H9 (cell line): ENCODE measurements at places on chromosomes 6 and 20. TPM values are rescaled to one million over a fixed set of nuclear protein-coding genes. Genes with fewer than 3 reads are reported as not detected.

- H3K4me3 ChIP-seq = no peak overlapping the region
- peaks cover 5% of the 10 kb centered on the region; the same call in 1 of the 2 replicates for H3K36me3 ChIP-seq
- DNase-seq = no peak
- no peaks in the 10 kb centered on the region for H3K4me1 ChIP-seq
- H3K27me3 ChIP-seq = no peaks in the 10 kb centered on the region
- H3K27ac ChIP-seq = no peak overlapping the region
Measured at GRCh38 chr6:166476061-166476591, 93.4 kb upstream of the MPC1 start.

The SASH1 gene
- total RNA-seq = 29.7 and 33.2 TPM in 2 replicates

- no peaks in the 10 kb centered on the region for H3K27me3 ChIP-seq
- peaks cover 41% of the 10 kb centered on the region for H3K36me3 ChIP-seq
- H3K4me1 ChIP-seq = no peaks in the 10 kb centered on the region
- DNase-seq = no peak
- no peak overlapping the region for H3K27ac ChIP-seq
- H3K4me3 ChIP-seq = no peak overlapping the region
Measured at GRCh38 chr20:63597651-63598478, 23.8 kb upstream of the HELZ2 start.

- DNase-seq = no peak
- H3K4me1 ChIP-seq = no peaks in the 10 kb centered on the region; the same call in 1 of the 2 replicates
- no peak overlapping the region for H3K27ac ChIP-seq
- H3K36me3 ChIP-seq = no peaks in the 10 kb centered on the region
Measured at GRCh38 chr6:142408409-142408808, 106.6 kb downstream of the ADGRG6 start.

GRCh38 chr20:4787820-4788219, 66.1 kb downstream of the PRND start:
- H3K4me1 ChIP-seq = no peaks in the 10 kb centered on the region
- no peak overlapping the region for H3K27ac ChIP-seq
- no peak for DNase-seq
- no peaks in the 10 kb centered on the region for H3K27me3 ChIP-seq

DNA sequence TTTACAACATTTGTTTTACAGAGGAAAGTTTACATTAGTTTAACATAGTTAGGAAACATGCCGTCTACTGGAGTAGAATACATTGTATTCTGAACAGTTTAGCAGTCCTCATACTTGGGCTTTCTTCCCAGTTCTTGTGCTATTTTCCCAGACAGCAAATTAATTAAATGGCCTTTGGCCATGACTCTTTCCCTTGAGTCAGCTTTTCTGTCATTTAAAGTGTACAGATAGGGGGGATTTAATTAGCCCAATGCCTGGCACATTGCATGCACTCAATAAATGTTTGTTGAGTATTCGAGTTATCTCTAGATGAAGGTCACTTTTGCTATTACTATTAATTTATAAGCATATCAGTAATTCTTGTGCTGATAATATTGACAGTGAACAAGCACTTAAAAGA, 1.6 kb downstream of the TMEM244 start:
- H3K27ac ChIP-seq = no peak overlapping the region
- no peaks in the 10 kb centered on the region for H3K36me3 ChIP-seq
- DNase-seq = no peak
- H3K27me3 ChIP-seq = no peaks in the 10 kb centered on the region
- H3K4me3 ChIP-seq = no peak overlapping the region

DNA sequence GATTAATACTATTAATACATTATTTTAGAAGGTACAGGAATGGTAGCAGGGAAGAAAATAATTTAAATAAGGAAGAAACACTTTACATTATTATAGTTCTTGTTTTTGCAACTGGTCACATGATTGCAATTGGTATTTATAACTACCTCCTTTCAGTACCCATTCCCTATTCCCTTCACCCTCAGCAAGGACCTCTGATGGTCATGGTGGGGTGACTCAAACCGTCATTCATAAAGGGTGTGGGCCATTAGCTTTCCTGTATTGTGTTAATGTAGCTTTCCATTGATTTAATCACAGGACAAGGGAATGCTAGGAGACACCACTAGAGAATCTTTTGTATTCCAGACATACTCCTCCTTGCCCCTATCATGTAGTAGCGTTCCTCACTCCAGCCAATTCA, 47.2 kb upstream of the TMEM244 start:
- no peak overlapping the region for H3K27ac ChIP-seq
- H3K36me3 ChIP-seq = no peaks in the 10 kb centered on the region
- no peaks in the 10 kb centered on the region for H3K4me1 ChIP-seq
- DNase-seq = no peak
- H3K4me3 ChIP-seq = no peak overlapping the region

The GOPC gene
- total RNA-seq = 18.7 and 19.5 TPM in 2 replicates

GRCh38 chr6:80217794-80218193, 111.3 kb downstream of the BCKDHB start:
- H3K4me1 ChIP-seq = no peaks in the 10 kb centered on the region
- H3K4me3 ChIP-seq = no peak overlapping the region
- no peak overlapping the region for H3K27ac ChIP-seq
- H3K27me3 ChIP-seq = no peaks in the 10 kb centered on the region
- DNase-seq = no peak
- H3K36me3 ChIP-seq = no peaks in the 10 kb centered on the region

The ELOVL2 gene
- total RNA-seq = 0.46 and 0.57 TPM in 2 replicates

DNA sequence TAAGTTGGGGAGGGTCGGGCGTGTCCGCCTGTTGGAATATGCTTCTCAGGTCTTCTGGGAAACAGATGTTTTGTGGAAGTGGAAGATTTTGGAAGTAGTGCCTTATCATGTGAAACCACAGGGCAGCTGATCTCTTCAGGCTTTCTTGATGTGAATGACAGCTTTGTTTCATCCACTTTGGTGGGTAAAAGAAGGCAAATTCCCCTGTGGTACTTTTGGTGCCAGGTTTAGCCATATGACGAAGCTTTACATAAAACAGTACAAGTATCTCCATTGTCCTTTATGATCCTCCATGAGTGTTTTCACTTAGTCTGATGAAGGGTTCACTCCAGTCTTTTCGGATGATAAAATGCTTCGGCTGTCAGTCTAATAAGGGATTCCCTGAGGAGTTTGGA, 4.6 kb downstream of the IRF4 start:
- no peak overlapping the region for H3K4me3 ChIP-seq
- H3K4me1 ChIP-seq = no peaks in the 10 kb centered on the region
- H3K27ac ChIP-seq = no peak overlapping the region
- no peaks in the 10 kb centered on the region; the same call in 2 of the 3 replicates for H3K36me3 ChIP-seq
- DNase-seq = no peak

The EMILIN3 gene
- 5.9 and 6.7 TPM in 2 replicates for total RNA-seq

The AARS2 gene
- 21.7 and 22.1 TPM in 2 replicates for total RNA-seq

DNA sequence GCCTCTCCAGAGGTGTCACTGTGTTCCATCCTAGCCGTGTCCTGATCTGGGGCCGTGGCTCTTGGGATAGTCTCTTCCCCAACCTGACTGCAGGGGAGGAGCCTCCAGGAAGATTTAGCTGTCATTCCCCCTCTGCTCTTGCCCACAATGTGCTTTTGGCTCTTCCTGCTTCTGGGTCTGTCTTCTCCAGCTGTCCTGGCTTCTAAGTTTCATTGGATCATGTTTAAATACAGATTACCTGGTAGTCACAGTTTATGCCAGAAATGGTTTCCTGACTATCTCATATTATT, 139.1 kb downstream of the ZDHHC14 start:
- no peak overlapping the region for H3K27ac ChIP-seq
- no peaks in the 10 kb centered on the region for H3K4me1 ChIP-seq
- no peaks in the 10 kb centered on the region for H3K36me3 ChIP-seq
- no peak overlapping the region for H3K4me3 ChIP-seq
- DNase-seq = no peak

GRCh38 chr6:113172531-113172966, 684.6 kb upstream of the MARCKS start:
- no peak for DNase-seq
- H3K4me3 ChIP-seq = no peak overlapping the region; the same call in 2 of the 3 replicates
- no peak overlapping the region for H3K27ac ChIP-seq
- H3K36me3 ChIP-seq = peaks cover 4% of the 10 kb centered on the region

- no peaks in the 10 kb centered on the region for H3K27me3 ChIP-seq
- no peak for DNase-seq
- no peaks in the 10 kb centered on the region for H3K36me3 ChIP-seq
Measured at GRCh38 chr6:167444602-167445346, 119.9 kb downstream of the TTLL2 start.

DNA sequence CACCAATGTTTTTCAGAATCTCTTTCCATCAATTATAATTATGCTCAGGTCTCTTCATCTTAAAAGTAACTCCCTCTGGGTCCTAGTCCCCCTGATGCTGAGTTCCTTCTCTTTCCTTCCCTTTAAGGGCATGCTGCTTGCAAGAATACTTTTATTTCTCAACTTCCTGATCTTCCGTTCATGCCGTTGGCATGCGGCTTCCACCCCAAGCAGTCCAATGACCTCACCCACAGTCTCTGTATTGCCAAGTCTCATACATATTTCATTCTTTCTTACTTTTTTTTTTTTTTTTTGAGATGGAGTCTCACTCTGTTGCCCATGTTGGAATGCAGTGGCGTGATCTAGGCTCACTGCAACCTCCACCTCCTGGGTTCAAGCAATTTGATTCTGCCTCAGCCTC, 83.5 kb downstream of the NDUFAF5 start:
- no peak overlapping the region for H3K4me3 ChIP-seq
- H3K27ac ChIP-seq = no peak overlapping the region
- no peaks in the 10 kb centered on the region for H3K36me3 ChIP-seq
- no peaks in the 10 kb centered on the region; the same call in 1 of the 2 replicates for H3K4me1 ChIP-seq
- DNase-seq = no peak
- no peaks in the 10 kb centered on the region for H3K27me3 ChIP-seq

- no peak overlapping the region for H3K4me3 ChIP-seq
- no peaks in the 10 kb centered on the region for H3K4me1 ChIP-seq
- H3K27me3 ChIP-seq = peaks cover under 1% of the 10 kb centered on the region; the same call in 1 of the 2 replicates
- DNase-seq = peak; percentile 40
- no peak overlapping the region for H3K27ac ChIP-seq
Measured at GRCh38 chr20:33561692-33562601, 72.1 kb downstream of the CBFA2T2 start.

- H3K27me3 ChIP-seq = no peaks in the 10 kb centered on the region
- no peak overlapping the region for H3K4me3 ChIP-seq
- peaks cover 17% of the 10 kb centered on the region for H3K36me3 ChIP-seq
- no peak for DNase-seq
- peaks cover 3% of the 10 kb centered on the region for H3K4me1 ChIP-seq
Measured at GRCh38 chr6:144920391-144920961, 635.3 kb downstream of the UTRN start.

The TRIM15 gene
- 0.20 TPM in 1 of 2 replicates, not detected in the other for total RNA-seq

DNA sequence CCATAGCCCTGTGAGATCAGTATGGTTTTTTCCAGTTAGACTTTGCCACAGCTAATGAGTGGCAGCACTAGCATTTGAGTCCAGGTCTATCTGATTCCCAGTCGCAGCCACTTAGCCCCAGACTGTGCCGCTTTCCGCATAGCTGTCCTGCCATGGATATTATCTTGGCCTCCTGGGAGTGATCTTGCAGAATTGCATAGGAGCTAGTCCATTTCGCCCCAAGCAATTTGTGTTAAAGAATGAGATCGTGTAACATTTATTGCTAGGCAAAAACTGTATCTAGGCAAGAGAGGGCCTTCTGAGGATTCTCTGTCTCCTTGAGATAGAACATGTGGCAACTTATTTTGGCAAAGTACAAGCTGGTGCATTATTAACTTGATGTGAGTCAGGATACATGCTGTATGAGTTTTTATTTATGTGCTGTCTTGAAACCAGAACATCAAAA, 74.2 kb downstream of the EZR start:
- no peak overlapping the region for H3K27ac ChIP-seq
- no peaks in the 10 kb centered on the region for H3K36me3 ChIP-seq
- DNase-seq = no peak
- H3K4me1 ChIP-seq = no peaks in the 10 kb centered on the region
- H3K4me3 ChIP-seq = no peak overlapping the region

- no peaks in the 10 kb centered on the region for H3K4me1 ChIP-seq
- H3K36me3 ChIP-seq = no peaks in the 10 kb centered on the region
- no peaks in the 10 kb centered on the region for H3K27me3 ChIP-seq
- no peak for DNase-seq
- H3K27ac ChIP-seq = no peak overlapping the region
- H3K4me3 ChIP-seq = no peak overlapping the region
Measured at GRCh38 chr6:32882879-32883250, 28.9 kb downstream of the PSMB9 start.

DNA sequence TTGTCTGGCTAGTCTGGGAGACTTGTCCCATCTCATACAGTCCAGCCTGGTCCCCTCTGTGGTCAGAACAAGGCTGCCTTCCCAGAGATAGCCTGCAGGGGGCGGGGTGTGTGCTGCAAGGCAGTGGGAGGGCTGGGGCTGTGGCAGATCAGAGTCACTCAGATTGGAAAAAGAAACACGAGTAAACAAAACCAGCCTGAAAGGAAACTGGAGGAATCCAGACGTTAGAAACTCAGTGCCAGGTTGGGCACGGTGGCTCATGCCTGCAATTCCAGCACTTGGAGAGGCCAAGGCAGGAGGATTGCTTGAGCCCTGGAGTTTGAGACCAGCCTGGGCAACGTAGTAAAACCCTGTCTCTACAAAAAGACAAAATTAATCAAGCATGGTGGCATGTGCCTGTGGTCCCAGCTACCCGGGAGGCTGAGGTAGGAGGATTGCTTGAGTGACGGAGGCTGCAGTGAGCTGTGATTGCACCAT, 20.2 kb downstream of the LEMD2 start:
- no peak overlapping the region for H3K27ac ChIP-seq
- H3K4me1 ChIP-seq = peaks cover 10% of the 10 kb centered on the region
- no peak overlapping the region for H3K4me3 ChIP-seq

- no peaks in the 10 kb centered on the region for H3K27me3 ChIP-seq
- no peak for DNase-seq
- H3K36me3 ChIP-seq = no peaks in the 10 kb centered on the region
- no peak overlapping the region for H3K27ac ChIP-seq
Measured at GRCh38 chr6:56255349-56255748, 8.0 kb upstream of the COL21A1 start.

- H3K27ac ChIP-seq = no peak overlapping the region
- no peaks in the 10 kb centered on the region for H3K36me3 ChIP-seq
- no peaks in the 10 kb centered on the region for H3K4me1 ChIP-seq
- no peak overlapping the region for H3K4me3 ChIP-seq
- H3K27me3 ChIP-seq = no peaks in the 10 kb centered on the region
Measured at GRCh38 chr6:85997206-85997605, 354.5 kb upstream of the SYNCRIP start.

GRCh38 chr6:148448369-148449012, 105.9 kb downstream of the SASH1 start:
- no peaks in the 10 kb centered on the region for H3K27me3 ChIP-seq
- H3K4me3 ChIP-seq = no peak overlapping the region
- DNase-seq = no peak
- H3K4me1 ChIP-seq = peaks cover 12% of the 10 kb centered on the region
- H3K27ac ChIP-seq = no peak overlapping the region
- H3K36me3 ChIP-seq = peaks cover 10% of the 10 kb centered on the region

DNA sequence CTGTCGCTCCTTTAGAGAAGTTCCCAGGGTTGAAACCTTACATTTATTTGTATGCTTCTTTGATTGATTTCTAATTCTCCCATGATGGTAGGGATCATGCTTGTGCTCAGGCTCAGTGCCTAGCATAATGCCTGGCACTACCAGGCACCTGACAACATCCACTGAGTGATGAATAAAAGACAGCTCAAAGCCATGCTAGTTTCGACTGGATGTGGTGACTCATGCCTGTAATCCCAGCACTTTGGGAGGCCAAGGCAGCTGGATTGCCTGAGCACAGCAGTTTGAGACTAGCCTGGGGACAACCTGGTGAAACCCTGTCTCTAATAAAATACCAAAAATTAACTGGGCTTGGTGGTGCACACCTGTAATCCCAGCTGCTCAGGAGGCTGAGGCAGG, 11.6 kb upstream of the CD164 start:
- H3K4me3 ChIP-seq = no peak overlapping the region
- no peak for DNase-seq
- H3K27me3 ChIP-seq = no peaks in the 10 kb centered on the region

The CGA gene
- not detected in 2 replicates for total RNA-seq
